ENCODE measurements at places on chromosomes 5 and 9. TPM values are rescaled to one million over a fixed set of nuclear protein-coding genes. Genes with fewer than 3 reads are reported as not detected.

DNA sequence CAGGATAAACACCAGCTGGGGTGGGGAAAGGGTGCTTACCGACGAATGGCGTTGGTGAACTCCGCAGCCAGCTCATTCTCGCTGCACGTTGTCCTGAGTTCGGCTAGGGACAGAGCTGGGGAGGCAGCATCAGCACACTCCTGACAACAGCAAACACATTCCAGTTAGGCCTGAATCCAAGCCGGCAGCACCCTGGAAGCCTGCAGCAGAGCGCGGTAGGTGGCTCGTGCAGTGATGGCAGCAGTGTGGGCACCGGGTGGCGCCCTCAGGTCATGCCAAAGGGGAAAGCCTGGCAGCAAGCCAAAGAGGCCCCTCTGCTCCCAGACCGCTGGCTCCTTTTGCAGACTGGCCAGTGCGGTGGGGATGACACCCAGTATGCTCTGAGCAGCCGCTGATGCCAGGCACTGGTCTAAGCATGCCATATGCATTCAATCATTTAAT, 66.9 kb downstream of the DCP2 start:
- no peak overlapping the region for H3K4me3 ChIP-seq
- H3K4me1 ChIP-seq = no peaks in the 10 kb centered on the region
- H3K27ac ChIP-seq = no peak overlapping the region
- H3K27me3 ChIP-seq = no peaks in the 10 kb centered on the region
- no peaks in the 10 kb centered on the region for H3K36me3 ChIP-seq

GRCh38 chr5:94245608-94246007, 372.8 kb downstream of the KIAA0825 start:
- DNase-seq = no peak
- H3K4me3 ChIP-seq = no peak overlapping the region
- no peaks in the 10 kb centered on the region for H3K27me3 ChIP-seq
- no peaks in the 10 kb centered on the region for H3K36me3 ChIP-seq
- H3K4me1 ChIP-seq = no peaks in the 10 kb centered on the region

DNA sequence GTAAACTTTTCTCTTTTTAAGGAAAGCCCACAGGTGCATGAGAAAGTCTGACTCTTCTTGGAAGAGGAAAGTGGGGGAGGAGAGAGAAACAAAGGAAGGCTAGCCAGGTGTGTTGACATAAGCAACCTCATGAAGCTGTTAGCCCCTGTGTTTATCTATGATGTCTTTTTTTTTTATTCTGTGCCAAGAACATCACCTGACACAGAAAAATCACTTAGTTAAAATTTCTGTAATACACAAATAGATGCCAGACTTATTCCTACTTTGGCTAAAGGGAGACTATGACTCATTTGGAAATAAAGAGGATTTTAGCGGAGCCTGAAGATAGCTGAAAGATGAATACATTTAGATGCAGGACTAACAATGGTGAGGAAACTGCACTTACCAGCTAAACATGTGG, 58.3 kb downstream of the BAAT start:
- no peaks in the 10 kb centered on the region for H3K4me1 ChIP-seq
- no peak overlapping the region for H3K4me3 ChIP-seq
- H3K27ac ChIP-seq = no peak overlapping the region
- H3K36me3 ChIP-seq = no peaks in the 10 kb centered on the region
- no peaks in the 10 kb centered on the region for H3K27me3 ChIP-seq

DNA sequence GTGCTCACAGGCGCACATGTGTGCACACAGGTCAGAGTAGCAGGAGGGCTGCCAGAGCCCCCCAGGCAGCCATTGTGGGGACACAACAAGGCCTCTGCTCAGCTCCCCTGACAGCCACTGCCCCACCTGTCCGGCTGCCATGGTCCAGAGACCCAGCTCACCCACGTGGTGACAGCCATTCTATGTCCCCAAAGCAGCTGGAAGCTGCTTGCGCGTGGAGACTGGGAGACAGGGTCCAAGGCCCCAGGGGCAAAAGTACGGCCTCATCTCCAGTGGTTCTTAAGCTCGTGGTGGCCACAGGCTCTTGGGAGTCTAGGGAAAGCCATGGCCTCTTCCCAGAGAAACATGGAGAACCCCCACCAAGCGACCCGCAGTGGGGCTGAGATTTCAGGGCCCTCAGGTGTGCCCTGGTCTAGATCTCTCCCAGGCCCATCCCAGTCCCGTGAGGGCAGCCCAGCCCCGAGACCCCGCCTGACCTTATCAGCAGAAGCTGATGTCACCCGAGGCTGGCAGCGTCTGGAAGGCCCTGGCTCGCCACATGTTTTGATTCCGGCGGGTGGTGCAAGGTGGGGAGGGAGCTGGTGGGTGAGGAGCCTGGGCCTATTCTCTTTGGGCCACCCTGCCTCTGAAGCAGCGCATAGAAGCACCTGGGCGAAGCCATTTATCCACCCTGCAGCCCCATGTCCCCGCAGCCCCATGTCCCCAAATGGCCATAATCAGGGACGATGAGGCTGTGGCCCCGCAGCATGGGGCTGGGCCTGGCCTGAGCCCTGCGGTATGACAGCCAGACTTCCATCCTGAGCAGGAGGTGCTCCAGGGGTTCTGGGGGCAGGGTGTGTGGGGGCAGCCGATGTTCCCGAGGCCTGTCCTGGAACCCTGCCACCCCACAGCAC, 31.7 kb downstream of the GLT6D1 start:
- no peak for DNase-seq
- H3K4me1 ChIP-seq = peaks cover 3% of the 10 kb centered on the region
- no peak overlapping the region for H3K27ac ChIP-seq
- H3K27me3 ChIP-seq = no peaks in the 10 kb centered on the region

DNA sequence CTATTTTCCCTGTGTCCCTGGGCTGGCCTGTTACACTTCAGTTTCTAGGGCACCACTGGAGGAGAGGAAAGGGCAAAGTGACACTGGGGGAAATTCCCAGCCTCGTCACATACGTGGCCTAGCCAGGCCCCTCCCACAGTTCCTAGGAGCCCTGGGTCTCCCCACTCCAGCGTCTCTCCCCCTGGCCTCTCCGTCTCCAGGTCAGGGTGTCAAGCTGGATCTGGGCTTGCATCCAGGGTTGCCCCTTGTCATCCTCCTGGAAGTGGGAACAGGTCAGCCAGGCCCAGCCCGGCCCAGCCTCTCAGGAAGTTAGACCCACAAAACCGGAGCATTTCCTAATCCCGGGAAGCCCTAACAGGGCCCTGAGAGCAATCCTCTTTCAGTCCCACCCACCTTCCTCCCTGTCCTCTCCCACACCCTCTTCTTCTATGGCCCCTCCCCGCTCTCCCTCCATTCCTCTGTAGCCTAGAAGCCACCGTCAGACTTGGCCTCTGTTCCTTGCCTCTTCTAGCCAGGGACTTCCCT, 4.7 kb upstream of the TNIP1 start:
- no peak overlapping the region for H3K4me3 ChIP-seq
- peak overlapping the region; percentile 37 for H3K27ac ChIP-seq
- H3K36me3 ChIP-seq = no peaks in the 10 kb centered on the region
- H3K27me3 ChIP-seq = no peaks in the 10 kb centered on the region

DNA sequence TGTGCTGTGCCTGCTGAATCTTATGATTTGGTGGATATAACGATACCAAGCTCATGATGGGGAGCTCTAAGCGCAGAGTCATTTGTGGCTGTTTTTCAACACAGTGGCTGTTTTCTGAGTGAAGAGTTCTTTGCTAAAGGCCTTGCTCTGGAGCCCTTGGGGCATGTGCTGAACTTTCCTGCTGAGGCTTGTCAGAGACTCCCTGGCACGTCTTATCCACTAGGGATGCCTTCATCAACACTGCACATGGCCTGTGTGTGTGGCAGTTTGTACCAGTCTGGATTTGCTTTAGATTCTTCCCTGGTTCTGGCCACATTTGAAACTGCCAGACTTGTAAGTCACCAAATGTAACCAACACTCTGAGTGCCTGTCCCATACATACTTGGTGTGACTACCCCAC, 188.2 kb downstream of the DMRT2 start:
- H3K4me1 ChIP-seq = no peaks in the 10 kb centered on the region
- no peak overlapping the region for H3K4me3 ChIP-seq
- no peak for DNase-seq
- no peaks in the 10 kb centered on the region for H3K36me3 ChIP-seq

- no peak for DNase-seq
- no peak overlapping the region for H3K4me3 ChIP-seq
- H3K27me3 ChIP-seq = no peaks in the 10 kb centered on the region
Observed at GRCh38 chr9:7095058-7095457, 337.3 kb downstream of the KDM4C start.

The IRX2 gene
- total RNA-seq = not detected

The GOLM1 gene
- 24.4 TPM for total RNA-seq

The ASPN gene
- total RNA-seq = not detected
